Psoas muscle (tissue), 8 donors: ENCODE measurements at places on chromosomes 12 and 14. TPM values are rescaled to one million over a fixed set of nuclear protein-coding genes. Genes with fewer than 3 reads are reported as not detected.

DNA sequence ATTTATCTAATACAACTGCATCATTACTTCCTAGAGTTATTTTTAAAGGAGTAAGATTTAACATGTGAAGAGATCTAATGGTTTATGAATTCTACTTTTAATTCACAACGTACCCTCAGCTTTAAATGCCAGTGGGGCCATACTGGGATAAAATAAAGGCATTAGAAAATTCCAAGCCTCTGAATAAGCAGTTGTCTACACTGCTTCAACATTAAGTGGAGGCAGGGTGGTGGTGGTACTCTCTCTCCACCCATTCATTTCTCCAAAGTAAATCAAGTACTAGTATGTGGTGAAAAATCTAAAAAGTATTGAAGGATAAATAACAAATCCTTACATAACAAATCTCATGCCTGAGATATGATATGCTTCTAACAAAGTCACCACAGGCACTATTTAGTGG lies 52.4 kb downstream of the FERMT2 start:
- no peak for DNase-seq

- no peak for DNase-seq
Observed at GRCh38 chr14:92959189-92959531, 36.2 kb downstream of the CHGA start.

GRCh38 chr14:67837011-67837624 lies 17.5 kb downstream of the RAD51B start:
- DNase-seq: no peak

DNA sequence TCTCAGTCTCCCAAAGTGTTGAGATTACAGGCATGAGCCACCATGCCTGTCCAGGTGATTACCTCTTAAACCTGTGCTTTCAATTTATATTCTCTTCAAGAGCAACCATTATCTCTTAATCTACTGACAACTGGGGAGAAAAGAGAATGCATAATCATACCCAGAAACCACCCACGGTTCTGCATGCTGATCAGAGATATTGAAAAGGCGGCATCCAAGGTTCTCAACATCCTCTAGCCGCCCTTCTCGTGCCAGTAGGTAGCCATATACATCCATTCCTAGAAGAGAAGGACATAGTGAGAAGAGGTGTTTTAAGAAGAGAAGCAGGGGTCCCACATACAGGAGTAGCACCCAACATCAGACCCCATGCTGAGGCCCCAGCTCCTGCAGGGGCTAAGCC lies 20.8 kb downstream of the ANAPC7 start:
- DNase-seq: no peak

GRCh38 chr12:114868995-114869834 lies 185.2 kb upstream of the TBX3 start:
- no peak for DNase-seq

DNA sequence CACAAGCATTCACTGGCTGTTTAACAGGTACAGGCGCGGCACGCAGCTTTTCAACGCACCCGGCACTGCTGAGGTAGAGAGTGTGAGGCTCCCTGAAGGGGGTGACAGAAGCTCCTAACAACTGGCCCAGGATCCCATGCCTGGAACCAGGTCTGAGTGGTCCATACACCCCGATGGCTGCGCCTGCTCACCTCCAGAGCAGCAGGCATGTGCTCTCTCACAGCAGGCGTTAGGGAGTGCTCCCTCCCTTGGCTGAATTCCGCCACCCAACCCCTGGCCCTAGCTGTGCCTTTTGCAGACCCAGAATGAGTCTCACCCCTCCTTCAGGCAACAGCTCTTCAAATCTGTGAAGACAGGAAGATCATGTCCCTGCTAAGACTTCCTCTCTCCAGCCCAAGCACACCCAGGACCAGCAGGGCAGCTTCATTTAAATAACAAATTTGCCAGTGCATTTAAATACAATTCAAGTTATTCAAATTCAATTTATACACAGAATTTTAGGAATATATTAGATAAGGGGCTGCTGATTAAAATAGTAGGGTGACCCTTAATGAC lies 86.0 kb downstream of the SETD3 start:
- no peak for DNase-seq

GRCh38 chr14:23136566-23137133 lies 17.6 kb upstream of the CEBPE start:
- no peak for DNase-seq

- no peak for DNase-seq
Observed at GRCh38 chr12:130336723-130337487, 782 bp upstream of the PIWIL1 start.

DNA sequence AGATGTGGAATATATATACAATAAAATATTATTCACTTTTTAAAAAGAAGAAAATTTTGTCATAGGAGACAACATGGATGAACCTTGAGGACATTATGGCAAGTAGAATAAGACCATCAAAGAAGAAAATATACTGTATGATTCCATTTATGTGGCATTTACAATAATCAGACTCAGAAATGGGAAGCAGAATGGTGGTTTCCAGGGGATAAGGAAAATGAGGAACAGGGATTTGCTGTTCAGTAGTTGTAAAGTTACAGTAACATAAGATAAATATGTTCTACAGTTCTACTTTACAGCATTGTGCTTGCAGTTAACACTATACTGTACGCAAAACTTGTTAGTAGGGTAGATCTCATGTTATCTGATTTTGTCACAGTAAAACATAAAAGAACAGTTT lies 1271.0 kb downstream of the LRFN5 start:
- no peak for DNase-seq

DNA sequence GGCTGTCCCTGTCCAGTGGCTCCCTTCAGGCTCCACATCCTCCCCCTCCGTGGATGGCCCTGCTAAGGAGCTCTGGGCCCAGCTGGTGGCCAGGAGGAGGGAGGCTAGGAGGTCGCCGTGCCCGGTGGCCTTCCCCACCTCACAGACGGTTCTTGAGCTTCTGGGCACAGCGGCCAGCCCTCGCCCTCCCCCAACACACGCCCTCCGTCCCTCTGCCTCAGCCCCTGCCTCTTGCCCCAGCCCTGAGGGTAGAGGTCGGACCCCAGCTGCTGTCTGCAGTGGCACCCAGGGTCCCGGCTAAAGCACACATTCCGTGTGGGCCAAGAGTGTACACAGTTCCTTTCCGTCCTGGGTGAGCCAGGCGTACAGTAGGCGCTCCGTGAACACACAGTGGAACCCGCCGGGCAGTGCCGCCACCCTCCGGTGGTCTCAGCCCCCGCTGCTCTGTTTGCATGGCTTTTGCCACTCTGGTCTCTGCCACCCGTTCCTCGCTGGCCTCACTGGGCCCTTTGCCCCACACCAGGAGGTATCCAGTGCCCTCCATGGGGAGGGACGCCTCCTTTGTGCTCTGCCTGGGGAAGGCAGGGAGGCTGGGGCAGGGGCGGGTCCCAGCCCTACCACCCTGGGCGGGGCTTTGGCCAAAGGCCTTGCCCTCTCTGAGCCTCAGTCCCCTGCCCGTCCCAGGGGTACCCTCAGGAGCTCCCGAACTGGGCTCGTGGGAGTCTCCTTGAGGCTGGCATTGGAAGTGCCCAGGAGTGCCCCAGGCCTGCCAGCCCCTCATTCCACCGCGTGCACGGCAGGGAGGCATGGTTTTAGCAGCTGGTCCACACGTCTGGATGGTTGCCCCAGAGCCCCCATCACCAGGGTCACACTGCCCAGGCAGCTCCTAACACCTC lies 13.0 kb downstream of the TRMT61A start:
- peak; percentile 22 for DNase-seq

DNA sequence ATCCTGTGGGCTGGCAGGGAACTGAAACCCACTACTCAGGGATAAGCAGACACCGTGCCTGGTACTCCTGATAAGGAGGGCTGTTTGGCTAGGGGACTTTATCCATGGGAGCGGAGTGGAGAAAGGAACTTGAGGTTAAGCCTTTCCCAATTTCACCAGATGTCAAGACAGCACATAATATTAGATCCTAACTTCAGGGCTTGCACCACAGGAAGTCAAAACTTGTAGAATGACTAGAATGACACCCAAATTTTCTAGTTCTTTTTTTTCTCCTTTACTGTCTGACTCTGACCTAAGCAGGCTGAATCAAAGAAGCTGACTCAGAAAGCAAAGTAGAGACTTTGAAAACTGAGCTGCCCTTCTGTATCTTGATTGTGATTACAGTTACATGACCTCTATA lies 7.1 kb upstream of the CGRRF1 start:
- DNase-seq: no peak

GRCh38 chr12:96570579-96570978 lies 81.2 kb downstream of the CFAP54 start:
- no peak for DNase-seq

GRCh38 chr14:85596562-85596961 lies 66.6 kb downstream of the FLRT2 start:
- no peak for DNase-seq

- DNase-seq: no peak
Observed at GRCh38 chr14:81751198-81751597, 217.5 kb upstream of the SEL1L start.

GRCh38 chr12:64476844-64477243 lies 24.9 kb downstream of the TBK1 start:
- DNase-seq: no peak

GRCh38 chr12:66550626-66551025 lies 128.2 kb downstream of the GRIP1 start:
- no peak for DNase-seq

DNA sequence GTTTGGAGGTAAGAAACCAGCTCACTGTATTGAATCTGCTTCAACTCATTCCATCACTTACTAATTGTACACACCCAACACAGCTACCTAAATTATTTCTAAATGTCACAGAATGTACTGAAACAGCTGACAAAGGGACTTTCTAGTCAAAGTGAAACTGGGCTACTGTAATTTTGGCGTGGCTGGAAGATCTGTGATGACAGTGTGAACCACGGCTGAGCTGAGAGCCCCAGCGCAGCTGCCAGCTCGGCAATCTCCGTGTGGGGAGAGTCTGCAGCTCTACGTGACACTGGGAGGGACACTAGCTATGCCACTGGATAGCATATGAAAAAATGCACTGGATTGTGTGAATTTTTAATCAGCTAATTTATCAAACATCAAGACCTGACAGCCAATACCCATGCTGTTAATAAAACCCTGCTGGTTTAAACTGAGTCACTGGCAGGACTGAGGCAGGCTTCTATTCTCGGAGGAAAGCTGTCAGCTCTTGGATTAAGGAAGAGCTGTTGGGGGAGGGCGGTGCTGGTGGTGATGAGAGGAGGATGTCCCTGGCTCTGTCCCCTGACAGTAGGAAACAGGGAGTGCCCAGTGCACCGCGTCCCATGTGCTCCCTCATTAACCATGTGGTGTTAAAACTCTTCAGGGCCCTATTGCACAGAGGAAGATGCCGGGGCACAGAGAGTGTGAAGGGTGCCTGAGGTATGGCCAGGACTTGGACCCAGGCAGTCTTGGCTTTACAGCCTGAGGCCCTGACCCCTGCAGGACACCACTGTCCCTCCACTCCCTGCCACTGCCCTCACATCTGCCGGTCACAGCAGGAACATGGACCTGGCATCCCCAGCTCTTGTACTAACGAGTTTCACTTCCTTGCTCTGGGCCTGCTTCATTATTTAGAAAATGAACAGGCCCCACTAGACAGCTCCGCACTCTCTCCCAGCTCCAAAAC lies 13.3 kb downstream of the SLC15A4 start:
- peak; percentile 79 for DNase-seq

DNA sequence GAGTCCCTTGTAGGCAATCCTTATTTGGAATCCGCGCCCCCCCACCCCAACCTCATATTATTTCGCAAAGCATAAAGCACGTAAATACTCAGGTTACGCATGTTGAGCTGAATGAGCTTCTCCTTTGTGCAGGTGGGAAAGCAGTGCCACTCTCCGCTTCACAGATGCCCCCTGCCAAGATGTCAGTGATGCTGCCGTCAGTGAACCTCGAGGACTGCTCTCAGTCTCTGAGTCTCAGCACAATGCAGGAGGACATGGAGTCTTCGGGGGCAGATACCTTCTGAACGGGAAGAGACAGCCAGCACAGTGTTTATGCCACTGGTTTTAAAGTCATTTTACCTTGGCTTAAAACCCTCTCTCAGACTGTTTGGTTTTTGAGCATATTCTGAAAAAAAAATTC lies 90.1 kb upstream of the DACT1 start:
- DNase-seq: no peak

GRCh38 chr12:107404981-107405380 lies 280.6 kb upstream of the PWP1 start:
- DNase-seq: no peak

DNA sequence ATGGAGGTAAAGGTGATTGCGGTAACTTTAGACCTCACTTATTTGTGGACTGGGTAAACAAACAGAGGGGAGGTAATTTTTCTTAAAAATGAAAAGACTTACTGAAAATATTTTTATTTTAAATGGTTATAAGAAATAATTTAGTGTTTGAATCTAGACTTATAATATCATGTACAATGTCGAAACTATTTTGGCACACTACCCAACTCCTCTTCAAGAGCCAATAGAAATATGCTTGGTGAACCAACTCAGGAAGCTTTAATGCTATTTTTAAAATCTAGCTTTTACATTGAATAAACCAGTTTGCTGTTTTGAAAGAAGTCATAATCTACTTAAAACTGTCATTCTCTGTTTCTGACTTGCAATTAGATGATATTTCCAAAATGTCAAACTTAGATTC lies 175.8 kb upstream of the NPAS3 start:
- no peak for DNase-seq

- no peak for DNase-seq
Observed at GRCh38 chr14:21543521-21543960, 17.4 kb upstream of the SALL2 start.

GRCh38 chr12:53483225-53483978 lies 15.9 kb downstream of the MAP3K12 start:
- no peak for DNase-seq

DNA sequence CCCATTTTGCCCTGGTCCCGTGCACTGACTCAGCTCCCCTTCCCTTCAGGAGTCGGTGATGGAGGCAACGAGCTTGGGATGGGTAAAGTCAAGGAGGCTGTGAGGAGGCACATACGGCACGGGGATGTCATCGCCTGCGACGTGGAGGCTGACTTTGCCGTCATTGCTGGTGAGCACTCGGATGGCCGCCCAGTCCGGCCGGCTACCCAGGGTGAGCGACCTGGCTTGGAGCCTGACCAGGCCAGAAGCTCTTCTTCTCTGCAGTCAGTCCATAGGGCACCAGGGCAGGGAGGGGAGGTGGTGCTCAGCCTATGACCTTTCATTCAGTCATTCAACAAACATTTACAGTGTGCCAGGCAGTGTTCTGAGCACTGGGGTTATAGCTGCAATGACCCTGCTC lies 39.8 kb downstream of the GPR68 start:
- DNase-seq: no peak

- DNase-seq: no peak
Observed at GRCh38 chr12:63958876-63959580, 114.5 kb downstream of the SRGAP1 start.

The SLC24A4 gene
- 0.34 TPM for total RNA-seq

The ZDHHC22 gene
- total RNA-seq: not detected

The MTHFD1 gene
- total RNA-seq: 57.4 TPM

The ETFRF1 gene
- 52.1 TPM for total RNA-seq

The GPRC5D gene
- total RNA-seq: not detected

The OAS2 gene
- total RNA-seq: 5.1 TPM

The KLRG1 gene
- 1.0 TPM for total RNA-seq

The OR6C75 gene
- not detected for total RNA-seq

The CLEC7A gene
- total RNA-seq: 3.0 TPM

The PDE6H gene
- total RNA-seq: not detected
